Neural progenitor cell (in vitro differentiated cells): ENCODE measurements at places on chromosomes 11 and 22. TPM values are rescaled to one million over a fixed set of nuclear protein-coding genes. Genes with fewer than 3 reads are reported as not detected.

GRCh38 chr22:33747029-33747428, 173.2 kb downstream of the LARGE1 start:
- DNase-seq = no peak

- DNase-seq = no peak
Measured at GRCh38 chr11:120197251-120197891, 13.5 kb upstream of the OAF start.

Gene RASD2
- 0.04 and 0.19 TPM in 2 replicates for total RNA-seq

Gene CLDN5
- total RNA-seq = 0.69 and 4.1 TPM in 2 replicates

Gene FEN1
- 51.8 and 68.9 TPM in 2 replicates for total RNA-seq
